PC-3 (cell line): ENCODE measurements at places on chromosomes 2 and 18. TPM values are rescaled to one million over a fixed set of nuclear protein-coding genes. Genes with fewer than 3 reads are reported as not detected.

- no peak for DNase-seq
These were observed 599.4 kb downstream of the XIRP2 start for GRCh38 chr2:167487728-167488127.

DNA sequence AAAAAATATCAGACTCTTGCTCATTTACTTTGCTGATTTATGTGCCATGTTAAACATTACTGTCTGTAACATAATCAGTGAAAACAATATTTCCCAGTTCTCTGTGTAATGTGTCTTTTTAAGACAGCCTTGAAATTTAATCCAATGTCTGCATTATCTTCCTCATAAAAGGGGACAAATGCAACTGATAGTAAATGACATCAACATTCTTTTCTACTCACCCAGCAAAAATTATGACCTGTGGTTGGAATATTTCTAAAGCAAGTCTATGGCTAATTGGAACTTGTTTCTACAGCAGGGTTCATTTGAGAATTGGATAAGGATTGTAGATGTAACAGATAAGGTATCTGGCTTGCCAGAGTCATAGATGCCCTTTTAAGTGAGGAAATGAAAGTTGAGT, 34.8 kb downstream of the C1D start:
- DNase-seq = peak; percentile 25

Gene REG1B
- not detected in 2 replicates for total RNA-seq

- no peak for DNase-seq
These were observed 15.6 kb downstream of the KIF3C start for GRCh38 chr2:25966531-25967270.

GRCh38 chr2:134676960-134677359, 41.8 kb downstream of the TMEM163 start:
- no peak for DNase-seq

- DNase-seq = peak; percentile 18
These were observed 191.3 kb downstream of the SLC39A10 start for GRCh38 chr2:195848119-195848899.

Gene ZBTB14
- 5.4 and 6.8 TPM in 2 replicates for total RNA-seq

GRCh38 chr18:41371156-41372045, 583.6 kb upstream of the PIK3C3 start:
- DNase-seq = no peak

DNA sequence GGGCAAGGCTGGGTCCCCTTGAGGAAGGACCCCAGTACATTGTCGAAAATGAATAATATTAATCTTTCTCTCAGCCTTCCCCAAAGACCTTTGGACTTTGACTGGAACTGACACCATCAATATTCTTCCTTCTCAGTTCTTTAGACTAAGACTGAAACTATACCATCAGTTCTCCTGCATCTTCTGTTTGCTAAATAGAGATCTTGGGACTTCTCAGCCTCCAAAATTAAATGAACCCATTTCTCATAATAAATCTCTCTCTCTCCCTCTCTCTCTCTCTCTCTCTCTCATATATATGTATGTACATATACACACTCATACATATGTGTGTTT, 39.7 kb upstream of the VRK2 start:
- DNase-seq = no peak

GRCh38 chr2:97711394-97711711, 2.0 kb upstream of the ZAP70 start:
- DNase-seq = no peak

GRCh38 chr18:65754121-65754520, 3.3 kb downstream of the CDH7 start:
- peak; percentile 58 for DNase-seq

DNA sequence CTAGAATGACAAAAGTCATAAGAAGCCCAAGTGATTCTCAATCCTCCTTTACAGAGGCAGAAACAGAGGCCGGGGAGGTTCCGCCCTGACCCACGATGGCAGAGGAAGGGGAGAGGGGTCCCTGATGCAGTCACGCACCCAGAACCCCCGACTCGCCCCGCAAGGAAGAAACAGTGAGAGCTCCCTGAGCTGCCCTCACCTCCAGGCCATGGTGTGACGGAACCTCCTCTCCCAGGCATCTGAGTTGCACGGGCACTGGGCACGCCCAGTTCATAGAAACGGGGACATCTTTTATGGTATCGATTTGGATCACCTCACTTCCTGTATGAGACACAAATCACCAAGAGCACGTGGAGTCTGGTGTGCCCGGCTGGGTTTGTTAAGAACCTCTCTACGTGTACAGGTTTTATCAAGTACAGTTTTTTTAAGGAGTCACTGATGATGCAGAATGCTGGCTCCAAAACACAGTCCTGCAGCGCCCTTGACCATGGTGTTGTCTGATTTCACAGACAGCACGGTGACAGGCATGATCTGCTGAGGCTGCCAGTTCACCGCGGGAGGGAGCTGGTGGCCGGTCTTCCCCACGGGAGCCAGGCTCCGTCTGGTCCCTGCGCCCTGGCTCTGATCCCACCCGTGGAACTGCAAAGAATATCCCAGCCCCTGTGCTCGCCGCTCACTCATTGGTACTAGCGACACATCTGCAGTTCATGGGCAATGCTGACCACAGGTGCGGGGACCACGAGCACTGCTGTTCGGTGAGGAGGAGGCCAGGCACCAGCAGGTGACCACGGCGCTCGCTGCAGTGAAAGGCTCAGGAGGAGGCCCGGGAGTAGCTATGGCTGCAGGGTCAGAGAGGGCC, 35.6 kb downstream of the PXDN start:
- peak; percentile 75 for DNase-seq

DNA sequence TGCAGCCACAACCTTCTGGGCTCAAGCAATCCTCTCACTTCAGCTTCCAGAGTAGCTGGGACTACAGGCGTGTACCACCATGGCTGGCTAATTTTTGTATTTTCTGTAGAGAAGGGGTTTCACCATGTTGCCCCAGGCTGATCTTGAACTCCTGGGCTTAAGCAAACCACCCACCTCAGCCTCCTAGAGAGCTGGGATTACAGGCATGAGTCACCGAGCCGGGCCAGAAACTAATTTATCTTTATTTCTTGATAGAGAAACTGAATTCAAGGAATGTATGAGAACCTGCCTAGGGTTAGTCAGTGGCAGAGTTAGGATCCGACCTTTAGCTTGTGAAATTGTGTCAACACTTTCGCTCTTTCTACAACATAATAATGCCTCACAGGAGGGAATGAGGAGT, 19.3 kb upstream of the ITGAV start:
- peak; percentile 55 for DNase-seq

Gene COBLL1
- 3.6 and 4.3 TPM in 2 replicates for total RNA-seq

GRCh38 chr18:55427951-55428350, 160.0 kb downstream of the TCF4 start:
- DNase-seq = no peak

DNA sequence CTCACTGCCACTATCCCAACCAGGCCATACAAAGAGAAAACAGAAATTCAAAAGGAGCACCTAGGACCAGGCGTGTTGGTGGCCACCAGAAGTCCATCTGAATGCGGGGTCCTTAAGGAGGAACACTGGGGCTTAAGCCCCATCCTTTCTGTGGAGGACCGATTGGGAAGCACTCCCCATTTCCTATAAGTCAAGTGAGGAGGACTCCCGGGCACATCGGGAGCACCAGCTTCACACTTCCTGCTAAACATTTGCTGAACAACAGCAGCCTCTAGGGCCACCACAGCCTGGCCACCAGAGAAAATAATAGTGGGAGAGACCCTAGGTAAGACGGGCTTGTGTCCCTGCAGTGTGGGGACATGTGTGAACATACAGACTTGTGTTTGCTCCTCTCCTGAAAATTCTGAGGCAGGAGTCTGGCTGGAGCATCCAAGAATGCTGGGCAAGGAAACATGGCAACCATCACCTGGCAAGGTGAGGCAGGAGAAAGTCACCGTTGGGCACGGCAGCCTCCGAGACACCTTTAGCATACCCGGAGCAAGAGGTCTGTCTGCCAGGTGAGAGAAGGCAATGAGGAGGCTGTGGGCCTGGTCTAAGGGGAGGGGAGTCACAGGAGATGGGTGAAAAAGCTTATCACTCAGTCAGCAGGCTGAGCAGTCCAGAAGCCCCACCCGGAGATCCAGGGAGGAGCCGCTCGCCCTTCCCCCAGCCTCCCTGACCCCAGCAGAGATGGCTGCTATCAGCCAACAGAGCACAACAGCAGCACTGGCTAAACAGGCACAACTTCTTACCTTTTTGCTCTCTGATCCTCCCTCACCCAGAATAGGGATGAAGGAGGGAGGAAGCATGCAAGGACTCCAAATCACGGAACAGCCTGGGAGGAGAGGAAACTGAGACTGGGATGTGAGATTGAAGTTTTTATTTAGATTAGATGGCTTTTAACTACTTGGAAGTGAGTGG, 282.3 kb downstream of the EIPR1 start:
- DNase-seq = no peak

Gene CYS1
- total RNA-seq = 0.12 and 0.15 TPM in 2 replicates

DNA sequence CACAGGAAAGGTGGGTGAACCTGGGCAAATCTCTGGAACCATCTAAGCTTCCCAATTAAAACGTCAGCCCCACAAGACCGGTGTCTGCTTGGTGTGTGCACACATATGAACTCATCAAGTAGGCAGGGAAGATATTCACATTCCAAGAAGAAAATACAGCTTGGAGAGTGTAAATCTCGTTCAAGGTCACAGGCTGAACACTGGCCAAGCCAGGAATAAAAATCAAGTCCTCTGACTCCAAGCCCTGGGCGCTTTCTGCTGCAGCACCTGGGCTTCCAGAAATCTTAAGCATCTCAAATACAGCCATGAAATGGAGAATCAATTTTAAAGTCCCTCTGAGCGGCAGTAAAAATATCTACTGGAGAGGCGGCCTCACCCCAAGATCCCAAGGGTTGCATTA, 150.9 kb downstream of the TWIST2 start:
- no peak for DNase-seq

Gene NYAP2
- total RNA-seq = not detected in 2 replicates

Gene DPYSL5
- not detected in 2 replicates for total RNA-seq

Gene CNGA3
- total RNA-seq = not detected in 2 replicates

DNA sequence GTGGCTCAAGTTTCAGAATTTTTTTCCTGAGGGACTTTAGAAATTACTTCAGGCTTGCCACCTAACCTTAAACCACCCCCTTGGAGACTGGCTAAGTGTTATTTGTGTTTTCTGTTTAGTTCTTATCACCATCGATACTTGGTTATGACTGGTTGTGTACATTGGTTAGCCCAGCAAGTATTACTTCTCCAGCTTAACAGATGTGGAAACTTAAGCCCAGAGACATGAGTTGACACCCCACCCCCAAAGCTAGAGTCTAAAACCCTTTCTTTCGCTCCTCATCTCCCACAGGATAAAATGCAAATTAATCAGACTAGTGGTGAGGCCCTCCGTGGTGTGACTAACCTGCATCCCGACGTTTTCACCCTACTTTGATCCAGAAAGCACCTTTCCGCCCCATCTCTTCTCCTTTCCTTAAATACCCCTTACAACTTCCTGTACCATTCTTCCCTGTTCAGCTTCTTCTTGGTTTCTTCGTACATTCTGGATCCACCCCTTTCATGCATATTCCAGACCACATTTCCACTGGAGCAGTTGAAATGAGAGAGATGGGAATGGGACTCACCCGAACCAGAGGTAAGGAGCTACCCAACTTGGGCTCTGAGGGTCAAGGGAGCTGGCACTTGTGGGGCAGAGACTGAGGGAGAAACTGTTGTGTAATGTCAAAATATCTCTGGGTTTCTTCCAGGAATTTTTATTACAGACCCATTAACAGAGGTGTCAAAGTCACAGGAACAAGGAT, 819 bp upstream of the MAP3K2 start:
- DNase-seq = peak; percentile 43
